Ureter (tissue), 1 donor: ENCODE measurements at places on chromosomes 5 and 9. TPM values are rescaled to one million over a fixed set of nuclear protein-coding genes. Genes with fewer than 3 reads are reported as not detected.

The PCDHGA3 gene
- total RNA-seq, result 2.9 TPM

- no peak for DNase-seq
Observed at GRCh38 chr9:115296831-115297565, 179.0 kb upstream of the TNC start.

DNA sequence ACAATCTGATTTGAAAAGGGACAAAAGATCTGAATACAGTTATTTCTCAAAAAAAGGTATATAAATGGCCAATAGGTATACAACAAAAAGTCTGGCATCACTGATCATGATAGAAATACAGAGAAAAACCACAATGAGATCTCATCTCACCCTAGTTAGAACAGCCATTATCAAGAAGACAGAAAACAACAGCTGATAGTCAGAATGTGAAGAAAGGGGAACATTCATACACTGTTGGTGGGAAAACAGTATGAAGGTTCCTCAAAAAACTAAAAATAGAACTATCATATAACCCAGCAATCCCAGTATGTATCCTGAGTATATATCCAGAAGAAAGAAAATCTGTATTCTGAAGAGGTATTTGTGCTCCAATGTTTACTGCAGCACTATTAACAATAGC, 75.7 kb upstream of the OR2K2 start:
- DNase-seq, result no peak

The CDH6 gene
- total RNA-seq, result 3.4 TPM

The CCT5 gene
- total RNA-seq, result 158 TPM

- no peak for DNase-seq
Observed at GRCh38 chr9:18666986-18667772, 193.2 kb downstream of the ADAMTSL1 start.

DNA sequence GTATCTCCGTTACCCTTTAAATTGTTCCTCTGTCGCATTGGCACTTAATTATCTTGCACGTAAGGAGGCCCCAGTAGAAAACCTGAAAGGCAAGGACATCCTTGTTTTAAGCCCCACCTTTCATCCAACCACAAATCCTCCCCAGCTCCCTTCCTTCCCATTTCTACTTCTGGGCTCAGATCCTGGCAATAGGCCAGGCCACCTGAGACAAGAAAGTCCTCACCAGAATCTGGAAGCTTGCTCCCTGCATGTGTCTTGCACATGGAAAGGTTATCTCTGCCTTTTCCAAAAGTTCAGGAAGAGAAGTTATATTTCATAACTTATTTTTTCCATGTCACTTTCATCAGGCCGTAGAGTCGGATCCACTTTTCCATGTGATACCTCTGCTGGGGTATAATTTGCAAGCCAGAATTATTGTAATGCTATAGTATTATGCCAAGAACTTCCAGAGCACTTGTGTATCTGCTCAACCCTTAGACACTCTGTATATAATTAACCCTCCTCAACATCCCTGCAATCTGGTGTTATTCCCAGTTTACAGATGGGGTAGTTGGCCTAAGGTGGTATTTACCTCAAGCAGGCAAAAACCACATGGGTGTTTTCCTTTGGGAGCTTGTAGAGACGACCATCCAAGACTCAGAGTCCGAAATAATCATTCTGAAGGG, 2.6 kb upstream of the SHB start:
- DNase-seq, result no peak

- DNase-seq, result no peak
Observed at GRCh38 chr5:172801179-172801671, 30.2 kb upstream of the DUSP1 start.

DNA sequence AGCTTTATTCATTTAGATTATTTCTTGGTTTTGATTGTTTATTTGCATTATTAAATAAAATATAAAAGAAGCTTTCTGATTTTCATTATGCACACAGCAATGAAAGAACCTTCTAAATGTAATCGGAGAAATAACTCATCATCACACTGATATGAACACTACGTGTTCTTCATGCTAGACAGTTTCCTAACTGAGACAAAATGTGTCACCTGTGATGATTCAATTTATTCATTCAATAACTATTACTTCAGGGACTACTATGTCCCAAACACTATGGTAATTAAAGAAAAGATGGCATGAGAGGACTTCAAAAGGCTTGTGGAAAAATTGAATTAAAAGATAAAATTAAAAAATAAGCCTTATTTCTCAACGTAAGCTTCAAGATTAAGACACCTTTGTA, 118.1 kb downstream of the SPEF2 start:
- DNase-seq, result no peak
